Stimulated activated naive CD8-positive, alpha-beta T cell treated with anti-CD3 and anti-CD28 coated beads, Interleukin-15, Interleukin-2, amounts not matched to agents 100 U/mL and 50 U/mL, for 24 hours (primary cell): ENCODE measurements at places on chromosomes 3 and 15.

DNA sequence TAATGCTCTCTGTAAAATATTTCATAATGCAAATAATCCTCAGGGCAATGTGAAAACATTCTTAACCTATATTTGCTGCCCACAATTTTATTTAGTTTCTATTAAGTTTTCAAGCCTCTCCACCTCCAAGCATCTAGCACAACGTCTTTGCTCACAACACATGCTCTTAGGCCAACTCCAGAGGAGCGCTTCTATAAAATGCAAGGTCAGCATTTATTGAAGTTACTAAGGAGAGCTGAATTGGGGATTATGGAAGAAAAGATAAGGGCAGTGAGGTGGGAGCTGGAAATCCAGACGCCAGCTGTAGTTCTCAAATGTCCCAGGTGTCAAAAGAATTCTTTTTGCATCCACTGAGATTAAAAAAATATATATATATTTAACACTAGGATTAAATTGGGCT, 996 bp downstream of the RABL3 start:
- DNase-seq, result no peak

DNA sequence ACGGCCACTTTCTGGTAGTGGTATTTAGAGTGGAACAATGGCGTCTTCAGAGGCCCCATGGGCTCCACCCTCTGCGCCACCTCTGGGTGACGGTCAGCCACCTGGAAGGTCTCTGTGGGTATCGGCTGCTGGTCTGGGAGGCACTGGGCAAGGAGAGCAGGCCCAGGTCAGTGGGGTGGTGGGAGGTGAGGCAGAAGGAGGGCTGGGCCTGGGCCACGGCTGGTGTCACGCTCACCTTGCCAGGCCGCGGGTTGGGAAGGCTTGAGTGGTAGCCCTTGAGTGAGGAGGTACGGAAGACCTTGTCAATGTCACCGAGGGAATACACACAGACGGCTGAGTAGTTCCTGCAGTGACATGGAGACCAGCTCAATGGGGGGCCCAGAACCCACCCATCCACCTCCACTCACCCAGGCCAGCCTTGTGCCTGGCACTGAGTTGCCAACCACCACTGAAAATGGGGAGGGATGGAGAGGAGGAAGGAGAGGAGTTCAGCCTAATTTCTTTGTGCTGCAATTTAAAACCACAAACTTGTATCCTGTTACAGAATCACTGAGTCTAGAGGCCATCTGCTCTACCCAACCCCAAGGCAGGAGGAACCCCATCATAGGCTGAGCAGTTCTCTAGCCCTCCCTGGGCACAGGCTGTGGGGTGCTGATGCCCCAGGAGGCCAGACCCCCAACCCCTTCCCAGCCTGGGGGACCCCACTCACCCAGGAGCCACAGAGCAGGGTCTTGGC, 19.0 kb downstream of the SEMA7A start:
- no peak for DNase-seq

- no peak for DNase-seq
Measured at GRCh38 chr3:147405231-147406027, 914 bp downstream of the ZIC4 start.

- no peak for DNase-seq
Measured at GRCh38 chr3:59106085-59106648, 56.3 kb upstream of the CFAP20DC start.

DNA sequence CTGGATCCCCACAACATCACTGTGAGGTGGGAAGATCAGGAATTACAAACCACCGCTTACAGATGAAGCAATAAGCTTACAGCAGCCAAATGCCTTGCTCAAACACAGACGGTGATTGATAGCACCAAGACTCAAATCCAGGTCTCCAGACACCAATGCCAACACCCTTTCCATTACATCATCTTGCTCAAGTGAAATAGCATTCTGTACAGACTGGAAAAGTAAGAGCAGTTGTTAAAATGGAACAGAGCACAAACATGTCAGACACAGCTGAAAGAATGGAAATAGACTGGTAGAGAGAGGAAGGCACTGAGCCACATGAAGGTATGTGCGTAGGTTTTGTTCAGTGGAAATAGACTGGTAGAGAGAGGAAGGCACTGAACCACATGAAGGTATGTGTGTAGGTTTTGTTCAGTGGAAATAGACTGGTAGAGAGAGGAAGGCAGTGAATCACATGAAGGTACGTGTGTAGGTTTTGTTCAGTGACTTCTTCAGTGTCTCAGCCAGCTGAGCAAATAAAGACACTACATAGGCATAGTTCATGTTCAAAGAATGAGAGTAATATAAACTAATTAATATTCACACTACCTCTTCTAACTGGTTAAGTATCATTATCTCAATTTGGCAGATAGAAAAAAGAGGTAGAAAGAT, 15.6 kb downstream of the CLDN1 start:
- DNase-seq, result no peak

DNA sequence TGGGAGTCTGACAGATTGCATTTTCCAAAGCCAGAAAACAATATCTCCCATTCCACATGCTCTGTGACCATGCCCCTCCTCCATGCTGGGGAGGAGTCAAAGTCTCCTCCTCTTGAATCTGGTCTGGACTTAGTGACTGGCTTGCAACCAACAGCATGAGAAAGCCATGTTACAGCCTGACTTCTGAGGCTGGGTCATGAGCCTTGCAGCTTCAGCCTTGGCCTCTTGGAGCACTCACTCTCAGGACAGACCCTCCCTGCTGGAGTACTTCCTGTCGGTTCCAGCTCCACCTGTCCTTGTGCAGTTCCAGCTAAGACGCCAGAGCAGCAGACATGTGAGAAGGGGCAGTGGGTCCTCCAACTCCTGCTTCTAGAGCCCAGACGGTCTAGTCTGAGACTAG, 49.7 kb upstream of the RBSN start:
- no peak for DNase-seq

- no peak for DNase-seq
Measured at GRCh38 chr3:167198949-167199600, 181.0 kb downstream of the ZBBX start.

GRCh38 chr3:69092030-69092516, 7.3 kb downstream of the ARL6IP5 start:
- no peak for DNase-seq

DNA sequence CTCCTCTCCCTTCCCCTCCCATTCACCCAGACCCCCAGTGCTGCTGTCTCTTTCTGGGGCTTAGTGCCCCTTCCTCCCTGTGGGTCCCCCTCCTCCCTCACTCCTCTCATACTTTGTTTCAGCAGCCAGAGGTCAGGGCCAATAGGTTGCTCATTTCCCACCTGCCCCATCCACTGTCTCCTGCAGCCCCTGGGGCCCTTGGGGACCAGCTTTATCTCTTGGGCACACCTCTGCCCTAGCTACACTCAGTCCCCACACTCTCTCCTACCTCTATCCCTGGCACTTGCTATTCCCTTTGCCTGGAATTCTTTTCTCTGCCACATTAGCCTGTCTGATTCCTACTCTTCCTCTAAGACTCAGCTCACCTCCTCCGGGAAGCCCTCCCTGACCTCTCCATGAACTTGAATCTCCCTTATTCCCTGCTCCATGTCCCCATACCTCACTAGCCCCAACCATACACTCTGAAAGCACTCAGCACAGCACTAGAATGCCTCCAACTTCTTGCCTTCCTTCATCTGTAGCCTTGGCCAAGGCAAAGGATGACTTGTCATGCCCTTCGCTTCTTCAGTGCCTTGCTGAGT, 14.6 kb downstream of the ANPEP start:
- DNase-seq, result no peak

GRCh38 chr3:8810561-8810960, 41.1 kb upstream of the OXTR start:
- DNase-seq, result no peak

DNA sequence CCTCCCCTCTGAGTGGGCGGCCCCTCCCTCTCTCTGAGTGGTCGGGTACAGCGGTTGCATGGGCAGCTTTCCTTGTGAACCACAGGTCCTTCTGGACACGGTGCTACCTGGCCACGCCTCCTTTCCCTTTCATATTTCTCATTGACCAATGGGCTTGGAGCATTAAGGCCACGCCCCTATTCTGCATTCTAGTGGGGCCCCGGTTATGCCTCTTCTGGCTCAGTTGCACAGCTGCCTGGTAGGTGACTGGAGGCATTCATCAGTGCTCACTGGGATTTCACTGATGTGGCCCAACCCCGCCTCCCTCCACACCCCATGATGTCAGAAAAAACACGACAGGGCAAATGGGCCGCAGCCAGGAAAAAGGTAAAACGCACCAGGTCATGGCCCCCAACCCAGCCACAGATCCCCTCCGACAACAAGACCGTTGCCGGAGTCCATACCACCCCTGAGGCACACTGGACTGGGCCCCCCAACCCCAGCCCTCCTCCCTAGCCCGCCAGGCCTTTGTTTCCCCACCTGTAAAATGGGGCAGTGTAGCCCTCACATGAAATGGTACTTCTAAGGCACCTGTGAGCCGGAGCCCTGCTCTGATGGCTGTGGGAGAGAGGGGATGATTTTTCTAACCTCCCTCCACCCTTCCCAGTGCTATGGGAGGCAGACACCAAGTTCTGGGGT, 26.3 kb downstream of the NGRN start:
- peak; percentile 24 for DNase-seq

DNA sequence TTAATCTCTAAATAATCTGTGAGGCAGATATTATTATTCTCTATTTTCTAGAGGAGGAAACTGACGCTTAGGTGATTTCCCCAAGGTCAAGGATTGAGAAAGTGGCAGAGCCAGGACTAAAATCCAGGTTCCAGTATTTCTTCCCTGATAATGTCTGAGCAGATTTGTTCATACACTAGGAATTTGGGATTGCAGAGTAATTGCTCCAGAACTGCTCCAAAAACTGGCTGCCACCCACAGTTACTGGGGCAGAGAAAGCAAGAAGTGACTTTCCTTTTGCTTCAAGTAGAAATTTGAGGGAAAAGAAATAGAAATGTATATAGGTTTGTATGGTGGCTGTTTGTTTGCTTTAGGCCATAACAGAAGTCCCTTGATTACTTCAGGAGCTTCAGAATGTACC, 60.6 kb downstream of the SLC12A8 start:
- DNase-seq, result no peak

GRCh38 chr15:28942571-28942970, 56.8 kb downstream of the APBA2 start:
- no peak for DNase-seq

GRCh38 chr3:77320514-77320913, 280.6 kb downstream of the ROBO2 start:
- no peak for DNase-seq

- DNase-seq, result no peak
Measured at GRCh38 chr15:71476823-71477222, 333.5 kb upstream of the NR2E3 start.

GRCh38 chr3:61520966-61521628, 40.3 kb upstream of the PTPRG start:
- DNase-seq, result peak; percentile 27

GRCh38 chr3:14362890-14363289, 39.5 kb upstream of the SLC6A6 start:
- no peak for DNase-seq

DNA sequence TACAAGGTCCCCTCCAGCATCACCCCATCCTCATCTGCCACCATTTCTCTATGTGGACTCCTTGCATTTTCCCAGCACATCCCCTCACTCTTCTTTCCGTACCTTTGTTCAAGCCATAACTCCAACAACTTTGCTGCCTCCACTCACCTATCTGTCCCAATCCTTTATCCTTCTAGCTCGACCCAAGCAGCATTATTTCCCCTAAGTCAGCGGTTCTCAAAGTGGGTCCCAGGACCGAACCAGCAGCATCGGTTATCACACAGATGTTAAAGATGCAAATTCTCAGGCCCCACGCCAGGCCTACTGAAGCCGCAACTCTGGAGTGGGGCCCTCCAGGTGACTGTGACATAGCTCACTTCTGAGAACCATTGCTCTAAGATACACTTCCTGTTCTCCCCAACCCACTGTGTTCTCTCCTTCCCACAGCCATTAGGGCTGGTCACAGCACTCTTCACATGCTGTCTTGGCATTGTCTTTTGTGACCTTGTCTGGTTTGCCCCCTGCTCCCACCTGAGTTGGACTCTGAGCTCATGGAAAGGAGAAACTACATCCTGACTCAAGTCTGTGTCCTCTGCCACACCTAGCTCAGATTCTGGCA, 56.2 kb downstream of the AAGAB start:
- DNase-seq, result no peak

DNA sequence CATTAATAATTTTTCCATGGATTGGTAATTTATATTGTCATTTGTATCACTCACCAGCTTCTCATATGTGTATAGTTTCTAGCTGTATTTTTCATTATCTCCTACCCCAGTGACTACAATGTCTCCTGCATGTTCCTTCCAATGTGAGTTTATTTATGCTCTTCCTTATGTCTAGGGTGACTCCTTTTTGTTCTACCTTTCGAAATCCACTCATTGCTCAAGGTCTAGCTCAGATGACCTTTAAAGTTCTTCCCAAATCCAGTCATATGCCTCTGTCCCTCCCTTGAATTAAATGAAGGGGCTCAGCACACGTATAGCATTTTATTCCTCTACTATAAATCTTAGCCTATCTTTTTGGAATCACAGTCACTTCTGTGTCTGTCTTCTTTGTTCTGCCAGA, 53.0 kb downstream of the TMEM45A start:
- DNase-seq, result no peak

- DNase-seq, result no peak
Measured at GRCh38 chr3:195932418-195933043, 24.2 kb upstream of the TNK2 start.

- no peak for DNase-seq
Measured at GRCh38 chr3:70242297-70242882, 70.0 kb downstream of the MDFIC2 start.

DNA sequence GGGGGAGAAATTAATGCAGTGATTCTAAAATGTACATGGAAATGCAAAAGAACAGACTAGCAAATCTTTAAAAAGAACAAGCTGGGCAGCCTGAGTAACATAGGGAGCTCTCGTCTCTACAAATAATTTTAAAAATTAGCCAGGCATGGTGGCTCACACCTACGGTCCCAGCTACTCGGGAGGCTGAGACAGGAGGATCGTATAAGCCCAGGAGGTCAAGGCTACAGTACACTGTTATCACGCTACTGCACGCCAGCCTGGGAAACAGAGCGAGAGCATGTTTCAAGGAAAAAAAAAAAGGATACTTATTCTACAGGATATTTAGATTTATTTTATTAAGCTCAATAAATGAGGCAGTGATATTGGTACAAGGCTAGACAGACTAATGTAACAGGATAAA, 40.9 kb downstream of the STAG1 start:
- no peak for DNase-seq

DNA sequence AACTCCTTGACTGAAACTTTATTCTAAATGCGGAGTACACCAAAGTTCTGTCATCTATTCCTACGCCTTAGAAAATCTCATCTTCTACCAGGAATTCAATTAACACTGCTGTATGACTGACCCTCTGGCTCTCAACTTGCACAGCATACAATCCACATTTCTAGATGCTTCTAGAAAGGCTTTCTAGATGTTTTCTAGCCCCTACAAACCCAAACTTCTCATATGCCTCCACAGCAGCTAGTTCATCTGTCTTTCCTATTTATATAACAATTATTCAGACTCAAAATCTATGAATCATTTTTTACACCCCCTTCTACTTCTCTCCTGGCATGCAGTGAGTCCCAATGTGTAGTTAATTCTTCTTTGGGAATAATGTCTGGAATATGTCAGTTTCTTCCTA, 13.2 kb downstream of the INO80 start:
- DNase-seq, result no peak
